Activated effector memory CD4-positive, alpha-beta T cell treated with anti-CD3 and anti-CD28 coated beads, Interleukin-2, amount 50 U/mL, for 16 hours (primary cell): ENCODE measurements at places on chromosomes 12 and 14.

DNA sequence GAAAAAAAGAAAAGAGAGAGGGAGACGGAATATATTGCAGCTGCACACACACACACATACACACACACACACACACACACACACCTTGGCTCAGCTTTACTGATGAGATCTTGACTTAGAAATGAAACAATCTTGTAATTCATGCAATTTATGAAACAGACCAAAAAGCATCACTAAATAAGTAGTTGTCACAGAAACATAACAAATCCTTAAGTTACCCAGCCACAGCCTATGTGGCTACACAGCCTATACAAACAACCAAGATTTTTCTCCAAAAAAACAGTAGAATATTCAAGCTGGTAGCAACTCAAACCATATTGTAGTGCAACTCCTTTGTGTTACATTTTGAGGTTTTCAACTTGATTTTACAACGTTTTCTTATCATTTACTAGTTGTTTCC, 37.9 kb upstream of the GNG2 start:
- no peak for DNase-seq

DNA sequence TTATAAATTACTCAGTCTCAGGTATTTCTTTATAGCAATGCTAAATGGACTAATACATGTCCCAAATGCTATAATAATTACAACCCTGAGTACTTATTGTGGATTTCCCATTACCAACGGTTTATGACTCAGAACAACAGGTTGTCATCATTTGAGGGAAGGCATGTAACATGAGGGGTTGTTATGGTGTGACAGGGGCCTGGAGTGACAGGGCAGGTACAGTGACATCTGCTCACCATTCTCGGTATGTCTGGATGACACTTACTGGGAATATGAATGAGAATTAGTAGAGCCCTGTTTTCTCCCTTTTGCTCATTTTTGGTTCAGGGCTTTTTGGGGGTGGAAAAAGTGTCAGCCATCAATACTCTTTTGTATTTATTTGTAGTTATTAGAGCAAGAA, 36.2 kb upstream of the FERMT2 start:
- no peak for DNase-seq

- no peak for DNase-seq
Measured at GRCh38 chr14:28759653-28760313, 6.8 kb upstream of the FOXG1 start.

DNA sequence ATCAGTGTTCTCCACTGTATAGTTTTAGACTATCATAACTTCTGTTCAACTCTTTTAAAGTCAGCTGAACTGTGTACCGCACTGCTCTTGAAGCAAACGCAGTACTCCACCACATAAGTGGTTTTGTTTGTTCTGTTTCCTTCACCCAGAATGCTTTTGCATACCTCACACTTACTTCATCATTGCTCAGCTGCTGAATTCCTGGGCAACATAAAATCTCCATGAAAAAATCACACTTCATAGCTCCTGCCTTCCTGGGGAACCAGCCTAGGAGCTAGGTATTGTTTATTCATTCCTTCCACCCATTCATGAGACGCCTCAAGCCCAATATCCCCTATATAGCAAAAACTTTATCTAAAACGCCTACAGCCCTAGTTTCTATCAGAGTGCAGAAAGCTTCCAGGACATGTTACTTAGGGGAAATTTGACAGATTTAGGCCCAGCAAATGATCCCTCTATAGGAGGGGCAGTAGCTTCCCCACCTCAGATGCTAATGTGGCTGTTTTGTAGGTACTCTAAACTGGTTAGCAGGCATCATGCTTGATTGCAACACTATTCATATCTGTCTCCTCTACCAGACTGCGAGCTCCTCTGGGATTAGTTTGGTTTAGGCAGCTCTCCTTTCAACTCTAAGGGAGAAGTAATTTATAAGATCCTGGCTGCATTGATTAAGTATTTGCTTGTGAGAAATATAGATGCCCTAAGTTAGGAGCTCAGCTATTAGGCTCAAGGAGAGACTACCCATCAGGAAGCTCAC, 44.5 kb downstream of the LRRC9 start:
- no peak for DNase-seq

- no peak for DNase-seq
Measured at GRCh38 chr12:127119600-127120140, 1147.3 kb upstream of the TMEM132C start.

DNA sequence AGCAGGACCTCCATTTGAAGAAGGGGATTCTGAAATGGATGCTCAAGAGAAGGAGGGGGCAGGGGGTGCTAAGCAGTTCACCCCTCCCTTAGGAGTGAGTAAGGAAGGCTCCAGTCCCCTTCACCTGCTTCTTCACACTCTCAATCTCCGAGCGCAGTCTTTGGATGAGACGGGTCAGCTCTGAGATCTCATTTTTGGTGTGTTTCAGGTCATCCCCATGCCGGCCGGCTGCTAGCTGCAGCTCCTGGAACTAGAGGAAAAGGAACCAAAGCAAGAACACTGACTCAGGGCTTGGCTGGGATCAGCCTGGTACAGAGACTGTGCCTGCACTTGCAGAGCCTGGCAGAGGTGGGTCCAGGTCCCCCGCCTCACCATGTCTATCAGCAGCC, 7.3 kb downstream of the KRT73 start:
- DNase-seq = no peak

DNA sequence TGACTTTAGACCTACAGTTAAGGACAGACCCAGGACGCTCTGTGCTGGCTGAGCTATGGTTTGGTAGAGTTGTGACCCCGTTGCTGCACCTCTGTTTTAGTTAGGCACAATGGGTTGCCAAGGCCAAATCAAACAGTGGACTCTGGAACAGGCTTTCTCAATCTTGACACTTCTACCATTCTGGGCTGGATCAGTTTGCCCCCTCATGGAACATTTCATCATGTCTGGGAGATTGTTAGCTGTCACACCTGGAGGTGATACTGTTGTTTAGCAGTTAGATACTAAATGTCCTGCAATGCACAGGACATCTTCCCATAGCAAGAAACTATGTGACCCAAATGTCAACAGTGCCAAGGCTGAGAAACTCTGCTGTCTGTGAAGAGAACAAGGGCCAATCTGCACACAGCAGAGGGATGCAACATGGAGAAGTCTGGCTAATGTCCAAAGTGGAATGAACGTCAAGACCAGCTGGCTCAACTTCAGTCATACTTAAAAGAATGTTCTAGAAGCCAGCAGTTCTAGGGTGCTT, 65.6 kb upstream of the DICER1 start:
- no peak for DNase-seq

DNA sequence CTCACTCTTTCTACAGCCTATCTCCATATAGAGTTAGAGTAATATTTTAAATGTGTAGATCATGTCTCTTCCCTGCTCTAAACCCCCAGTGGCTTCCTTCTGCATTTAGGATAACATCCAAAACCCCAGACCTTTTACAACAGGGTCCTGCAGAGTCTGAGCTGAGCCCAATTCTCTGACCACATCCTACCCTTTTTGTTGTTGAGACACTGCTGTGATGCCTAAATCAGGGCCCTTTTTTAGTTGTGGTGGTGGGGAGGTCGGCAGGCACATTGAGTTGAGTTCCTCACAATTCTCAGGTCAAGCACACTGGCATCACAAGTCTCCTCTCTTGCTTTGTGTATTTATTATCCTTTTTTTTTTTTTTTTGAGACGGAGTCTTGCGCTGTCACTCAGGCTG, 1.8 kb upstream of the DDX47 start:
- DNase-seq = no peak

DNA sequence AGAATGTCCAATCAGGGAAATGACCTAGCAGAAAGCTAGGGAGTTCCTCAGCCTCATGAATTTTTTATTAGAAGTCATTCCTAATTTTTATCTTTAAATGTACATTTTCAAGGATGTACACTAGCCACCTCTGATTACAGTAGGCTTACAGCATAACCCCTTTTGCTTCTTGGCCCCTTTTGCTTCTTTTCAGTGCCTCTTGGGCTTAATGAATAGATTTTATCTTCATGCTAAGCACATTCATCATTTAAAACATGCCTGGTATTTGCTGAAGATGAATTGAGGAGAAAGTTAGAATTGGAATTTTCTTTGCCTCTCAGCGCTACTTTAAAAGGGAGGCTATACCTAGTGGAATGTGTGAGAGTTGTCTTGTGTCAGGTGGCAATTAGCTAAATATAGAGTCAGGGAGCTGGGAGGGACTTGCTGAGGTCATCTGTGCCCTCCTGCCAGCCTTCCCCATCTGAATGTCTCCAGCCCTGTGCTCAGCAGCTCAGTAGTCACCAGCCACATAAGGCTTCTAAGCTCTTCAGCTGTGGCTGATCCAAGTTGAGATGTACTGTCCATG, 132.1 kb downstream of the SAMD4A start:
- no peak for DNase-seq

- no peak for DNase-seq
Measured at GRCh38 chr14:55699131-55700057, 119.4 kb downstream of the KTN1 start.

GRCh38 chr14:79077096-79077495, 906.9 kb downstream of the NRXN3 start:
- no peak for DNase-seq

- DNase-seq = no peak
Measured at GRCh38 chr12:29429999-29430715, 49.2 kb upstream of the ERGIC2 start.

DNA sequence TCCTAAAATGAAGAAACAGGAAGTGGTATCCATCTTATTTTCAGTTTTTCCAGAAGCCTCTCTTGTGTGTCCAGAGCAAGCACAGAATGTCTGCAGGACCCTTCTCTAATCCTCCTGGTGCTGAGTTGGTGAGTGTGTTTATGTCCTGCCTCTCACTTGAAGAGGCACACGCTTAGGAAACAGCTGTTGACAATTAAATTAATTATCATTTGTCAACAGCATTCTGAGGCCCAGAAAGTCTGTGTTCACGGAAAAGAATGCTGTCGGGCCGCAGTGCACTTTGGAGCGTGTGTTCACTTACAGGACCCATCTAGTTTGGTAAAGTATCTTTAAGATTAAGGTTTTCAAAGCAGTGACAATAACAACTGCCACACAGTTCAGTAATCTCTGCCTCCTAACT, 70.5 kb downstream of the LMNTD1 start:
- no peak for DNase-seq

DNA sequence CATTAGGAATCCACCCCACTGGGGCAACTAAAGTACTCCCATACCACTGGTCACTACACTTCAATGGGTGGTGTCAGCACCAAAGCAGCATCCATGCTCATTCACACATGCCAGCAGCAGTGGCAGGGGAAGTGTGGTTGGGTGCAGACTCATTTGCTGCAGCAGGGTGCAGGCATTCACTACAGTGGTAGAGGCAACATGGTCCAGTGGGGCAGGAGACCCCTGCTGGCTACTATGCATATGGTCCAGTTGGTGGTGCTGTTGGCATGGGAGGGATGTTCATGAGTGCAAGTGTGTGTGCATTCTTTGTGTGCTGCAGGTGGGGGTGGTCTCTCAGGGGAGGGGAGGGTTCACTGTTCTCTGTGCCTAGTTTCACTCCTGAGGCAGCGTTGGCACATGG, 908.4 kb upstream of the NOVA1 start:
- no peak for DNase-seq

DNA sequence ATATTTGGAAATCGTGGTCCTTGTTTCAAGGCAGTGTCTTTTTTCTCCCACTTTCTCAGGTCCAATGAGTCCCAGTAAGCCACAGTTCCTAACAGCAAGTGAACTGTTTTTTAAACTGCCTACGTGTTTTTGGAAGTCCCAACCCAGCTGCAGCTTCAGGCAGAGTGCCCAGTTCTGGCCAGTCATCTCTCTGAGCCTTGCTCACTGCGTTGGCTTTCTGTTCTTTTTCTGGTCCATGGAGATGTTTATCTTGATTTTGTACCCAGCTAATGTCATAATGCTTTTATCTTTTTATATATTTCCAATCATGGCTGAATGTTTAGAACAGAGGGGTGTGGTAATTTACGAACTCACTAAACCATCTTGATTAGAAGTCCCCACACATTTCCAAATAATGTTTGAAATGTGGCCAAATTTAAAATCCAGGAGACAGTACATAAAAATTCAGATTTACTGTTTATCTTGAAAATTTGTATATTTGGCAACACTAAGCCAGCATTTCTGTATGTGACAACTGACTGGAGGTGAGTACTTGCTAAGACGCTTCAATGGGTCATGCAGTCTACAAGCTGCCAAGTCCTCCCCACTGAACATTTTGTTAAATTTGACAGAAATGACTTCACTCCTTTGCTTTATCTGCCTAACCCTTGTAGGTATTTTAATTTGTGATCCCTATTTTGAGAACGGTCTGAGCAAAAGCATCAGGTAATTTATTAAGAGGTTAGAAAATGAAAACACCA, 46.1 kb upstream of the OTOGL start:
- no peak for DNase-seq

DNA sequence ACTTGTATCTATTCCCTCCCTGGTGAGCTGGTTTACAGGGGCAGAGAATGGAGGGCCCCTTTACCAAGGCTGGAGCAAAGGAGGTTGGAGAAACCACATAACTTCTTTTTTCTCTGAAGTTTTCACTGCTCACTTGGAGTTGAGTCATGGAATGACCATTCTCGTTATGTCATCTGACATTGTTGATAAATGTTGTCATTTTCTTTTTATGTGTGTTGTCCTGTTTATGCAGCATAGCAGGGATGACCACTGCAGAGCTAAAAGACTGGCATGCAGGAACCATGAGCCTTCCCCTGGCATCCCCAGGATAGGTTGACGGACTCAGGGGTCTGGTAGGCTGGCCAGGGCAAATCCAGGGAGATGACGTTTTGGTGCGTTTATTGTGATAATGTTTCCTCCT, 256.8 kb upstream of the DDHD1 start:
- no peak for DNase-seq

GRCh38 chr12:47024463-47024862, 55.0 kb upstream of the PCED1B start:
- no peak for DNase-seq

- no peak for DNase-seq
Measured at GRCh38 chr12:58727521-58727920, 192.8 kb downstream of the LRIG3 start.

DNA sequence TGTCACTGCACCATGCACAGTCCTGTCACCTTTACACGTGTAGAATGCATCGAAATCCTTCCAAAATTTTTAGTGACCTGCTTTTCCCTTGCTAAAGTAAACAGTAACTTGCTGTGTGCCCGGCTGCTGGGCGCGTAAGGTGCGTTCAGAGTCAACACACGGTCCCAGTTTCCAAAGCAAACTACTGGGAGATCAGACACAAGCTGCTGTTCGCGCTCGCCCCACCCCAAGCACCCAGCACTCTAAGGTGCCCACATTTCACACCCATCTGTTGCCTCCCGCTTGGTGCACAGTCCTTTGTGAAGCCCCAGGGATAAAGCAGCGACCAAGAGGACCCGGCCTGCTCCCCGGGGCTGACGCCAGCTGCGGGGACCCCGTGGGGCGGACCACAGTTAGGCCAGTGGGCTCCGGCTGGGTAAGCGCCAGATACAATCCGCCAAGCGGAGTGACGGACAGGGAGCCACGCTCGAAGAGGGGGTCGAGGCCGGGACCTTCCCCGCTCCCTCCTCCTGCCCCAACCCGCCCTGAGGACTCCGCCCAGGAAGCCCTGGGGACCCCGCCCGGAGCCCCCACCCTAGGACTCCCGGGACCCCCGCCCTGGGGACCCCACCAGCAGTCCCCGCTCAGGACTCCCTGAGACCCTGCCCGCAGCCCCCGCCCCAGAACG, 633 bp downstream of the STX2 start:
- DNase-seq = no peak
